ENCODE measurements at places on chromosomes 2 and 18.

- no peak for DNase-seq
These were observed 40.6 kb downstream of the XRCC5 start for GRCh38 chr2:216149741-216150140.

DNA sequence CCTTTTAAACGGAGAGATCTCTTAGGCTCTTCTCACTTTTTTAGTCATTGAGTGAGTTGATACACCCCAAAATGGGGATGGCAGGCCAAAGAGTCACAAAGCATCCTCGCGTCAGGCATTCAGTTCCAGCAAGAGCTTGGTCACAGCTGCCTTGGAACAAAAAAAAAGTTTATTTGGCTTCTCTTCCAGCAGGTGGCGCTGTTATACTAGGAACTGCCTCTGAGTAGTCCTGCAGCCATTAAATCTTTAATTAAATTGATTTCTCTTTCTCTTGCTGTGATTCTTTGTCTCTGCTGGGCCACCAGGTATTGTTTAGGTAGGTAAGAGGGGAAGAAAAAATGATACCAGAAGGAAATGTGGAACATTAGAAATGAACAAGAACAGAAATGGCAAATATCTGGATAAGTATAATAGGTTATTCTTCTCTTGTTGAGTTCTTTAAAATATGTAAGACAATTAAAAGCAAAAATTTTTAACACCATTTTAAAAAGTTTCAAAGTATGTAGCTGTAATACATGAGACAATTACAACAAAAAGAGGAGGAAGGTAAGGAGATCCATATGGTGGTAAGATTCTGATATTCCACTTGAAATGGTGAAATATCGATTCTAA lies 175.1 kb downstream of the GALNT1 start:
- peak; percentile 34 for DNase-seq

DNA sequence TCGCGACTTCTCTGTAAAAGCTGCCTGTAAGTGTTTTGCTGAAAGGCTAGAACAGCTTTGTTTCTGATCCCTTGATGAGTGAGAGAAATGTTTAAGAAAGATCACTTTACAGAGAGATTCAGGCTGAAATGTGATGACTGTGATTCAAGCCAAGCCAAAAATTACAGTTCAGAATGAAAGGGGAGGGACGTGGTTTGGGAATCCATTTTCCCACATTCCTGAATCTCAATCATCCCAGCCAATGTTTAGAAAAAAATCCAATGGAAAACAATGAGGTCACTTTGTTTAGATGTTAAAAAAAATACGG lies 416.7 kb downstream of the ARHGAP15 start:
- DNase-seq, result peak; percentile 24

GRCh38 chr2:54176577-54176976 lies 61.2 kb downstream of the ACYP2 start:
- peak; percentile 58 for DNase-seq

GRCh38 chr2:25981596-25982272 lies 563 bp downstream of the KIF3C start:
- DNase-seq, result no peak

DNA sequence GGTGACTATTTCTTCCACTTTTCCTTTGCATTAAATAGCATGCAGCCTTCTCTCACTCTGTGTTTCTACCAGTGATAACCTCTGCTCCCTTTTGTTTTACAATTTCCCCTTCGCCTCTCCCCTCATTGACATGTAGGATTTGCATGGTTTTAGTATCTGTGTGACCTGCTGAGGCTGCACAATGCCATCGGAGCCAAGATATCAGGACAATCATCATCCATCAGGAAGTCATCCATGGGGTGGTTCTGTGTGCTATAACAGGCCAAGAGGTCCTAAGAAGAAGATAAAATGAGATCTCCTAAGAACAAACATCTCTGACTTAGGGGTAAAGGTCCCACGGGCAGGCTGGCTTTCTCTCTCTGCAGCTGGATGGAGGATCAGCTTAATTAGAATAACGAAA lies 65.6 kb downstream of the EHD3 start:
- no peak for DNase-seq

DNA sequence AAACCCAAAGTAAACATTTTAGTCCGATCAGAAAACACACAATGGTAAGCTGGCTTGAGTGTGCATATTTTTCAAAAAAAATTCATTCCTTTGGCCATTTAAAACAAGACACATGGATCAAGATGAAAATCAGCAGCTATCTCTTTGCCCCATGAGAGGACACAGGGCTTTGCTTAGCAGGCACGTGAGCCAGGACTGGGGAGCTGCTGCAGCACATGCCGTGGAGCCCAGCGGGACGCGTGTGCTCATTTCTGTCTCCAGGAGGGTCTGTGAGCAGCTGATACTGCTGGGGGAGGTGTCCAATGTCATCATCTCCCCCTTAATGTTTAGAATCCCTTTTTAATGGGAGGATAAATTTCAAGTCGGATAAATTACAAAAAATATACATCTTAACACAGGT lies 49.8 kb upstream of the CNGA3 start:
- DNase-seq, result no peak
